ENCODE measurements at places on chromosomes 16 and 17.
A peak's percentile ranks its signal among the peaks of the same experiment; 100 is the strongest.

DNA sequence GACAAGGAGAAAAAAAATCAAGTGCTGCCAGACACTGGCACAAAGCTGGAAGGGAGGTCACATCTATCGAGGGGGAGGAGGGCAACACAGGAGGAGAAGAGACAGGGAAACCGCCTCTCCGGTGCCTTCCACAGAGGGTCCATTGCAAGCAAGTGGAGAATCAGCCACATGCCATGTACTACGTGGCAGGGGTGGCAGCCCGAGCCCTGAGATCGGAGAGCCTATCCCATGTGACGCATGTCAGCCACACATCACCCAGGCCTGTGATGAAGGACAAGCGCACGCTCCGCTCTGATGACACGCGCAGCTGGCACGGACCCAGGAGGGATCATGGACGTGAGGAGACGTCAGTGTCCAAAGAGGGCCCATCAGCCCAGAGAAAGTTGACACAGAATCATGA, 30.1 kb downstream of the ADCY9 start:
- no peaks in the 10 kb centered on the region for H3K36me3 ChIP-seq
- H3K4me1 ChIP-seq = peaks cover 10% of the 10 kb centered on the region
- ATAC-seq = no peak
- no peak overlapping the region for H3K27ac ChIP-seq

GRCh38 chr17:21196126-21196525, 17.8 kb downstream of the TMEM11 start:
- H3K36me3 ChIP-seq = peaks cover 39% of the 10 kb centered on the region
- peaks cover 14% of the 10 kb centered on the region for H3K4me1 ChIP-seq
- H3K27me3 ChIP-seq = no peaks in the 10 kb centered on the region

DNA sequence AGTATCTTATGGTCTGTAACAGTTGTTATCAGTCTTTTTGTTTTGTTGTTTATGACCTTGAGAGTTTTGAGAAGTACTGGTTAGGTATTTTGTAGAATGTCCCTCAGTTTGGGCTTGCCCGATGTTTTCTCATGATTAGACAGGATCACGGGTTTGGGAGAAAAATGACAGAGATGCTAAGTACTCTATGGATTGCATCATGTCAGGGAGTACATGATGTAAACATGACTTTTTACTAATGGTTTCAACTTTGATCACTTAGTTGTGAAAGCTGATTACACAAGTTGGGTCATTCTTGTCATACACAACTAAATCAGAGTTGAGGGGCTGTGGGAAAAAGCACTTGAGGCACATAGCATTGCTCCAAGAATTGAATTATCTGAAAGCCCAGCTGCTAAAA, 94.7 kb upstream of the SIAH1 start:
- H3K27ac ChIP-seq = no peak overlapping the region
- peak; percentile 9 for ATAC-seq
- H3K4me1 ChIP-seq = no peaks in the 10 kb centered on the region
- peaks cover 7% of the 10 kb centered on the region for H3K27me3 ChIP-seq

DNA sequence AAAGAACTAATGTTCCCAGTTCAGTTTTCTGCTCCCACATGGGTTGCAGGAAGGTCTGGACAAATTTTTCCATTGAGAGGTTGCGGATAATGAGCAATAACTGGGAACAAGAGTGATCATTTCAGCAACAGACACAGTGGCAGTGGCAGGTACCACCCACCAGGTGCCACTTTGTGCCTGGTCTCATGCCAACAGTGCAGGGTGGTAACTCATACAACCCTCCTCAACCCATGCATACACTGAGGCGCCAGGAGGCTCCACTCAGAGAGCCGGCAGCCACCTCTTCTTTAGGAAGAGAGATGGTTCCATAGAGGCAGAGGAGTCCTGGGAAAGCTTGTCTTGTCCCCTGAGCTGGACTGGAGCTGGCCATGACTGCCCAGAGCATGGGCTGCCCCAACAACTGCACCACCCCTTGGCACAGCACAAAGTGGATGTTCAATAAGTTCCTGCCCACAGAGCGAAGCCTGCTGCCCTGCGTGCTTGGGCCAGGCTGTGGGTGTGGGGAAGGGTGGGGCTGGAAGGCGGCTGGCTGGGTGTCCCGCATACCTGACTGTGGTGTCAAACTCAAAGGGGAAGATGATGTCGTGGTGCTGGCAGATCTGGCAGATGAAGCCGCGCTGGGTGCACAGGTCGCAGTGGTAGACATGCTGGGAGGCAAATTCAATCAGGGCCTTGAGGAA, 6.4 kb upstream of the ARHGAP27 start:
- ATAC-seq = no peak
- H3K27ac ChIP-seq = no peak overlapping the region
- no peaks in the 10 kb centered on the region for H3K4me1 ChIP-seq

GRCh38 chr16:21233521-21234150, at the start of gene ANKS4B:
Gene ANKS4B, plus strand, starts transcription at chr16:21233699. Its CDS starts 39 bp downstream, at chr16:21233738.
- ATAC-seq = no peak
- H3K36me3 ChIP-seq = no peaks in the 10 kb centered on the region
- no peak within 1 kb of the TSS for H3K27ac ChIP-seq
- peaks cover 55% of the 10 kb centered on the region for H3K27me3 ChIP-seq

DNA sequence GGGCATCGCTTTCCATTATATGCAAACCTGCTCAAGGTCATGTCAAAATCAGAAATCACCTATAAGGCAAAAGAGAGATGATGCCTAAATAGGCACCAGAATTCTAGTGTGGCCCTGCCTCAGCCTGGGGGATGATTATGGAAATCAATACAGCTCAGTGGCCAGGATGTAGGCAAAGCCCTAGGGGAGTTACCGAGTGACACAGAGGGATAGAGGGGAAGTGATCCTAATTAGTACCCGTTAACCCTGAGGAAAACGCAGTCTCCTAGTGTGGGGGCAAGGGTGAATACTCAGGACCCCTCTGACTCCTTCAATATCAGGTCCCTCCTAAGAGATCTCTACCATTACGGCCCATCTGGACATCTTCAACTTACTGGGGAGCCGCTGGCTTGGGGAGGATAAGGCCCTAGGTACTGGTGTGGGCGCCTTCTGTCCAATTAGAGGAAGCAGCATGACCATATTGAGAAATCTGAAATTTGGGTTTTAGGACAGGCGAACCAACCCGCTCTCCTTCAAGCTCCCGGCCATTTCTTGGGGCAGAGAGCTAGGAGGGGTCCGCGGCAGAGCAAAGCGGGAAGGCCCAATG, 725 bp downstream of the NT5C3B start:
- ATAC-seq = peak; percentile 57
- peak overlapping the region; percentile 77 for H3K27ac ChIP-seq
- H3K27me3 ChIP-seq = no peaks in the 10 kb centered on the region
- H3K36me3 ChIP-seq = peaks cover 41% of the 10 kb centered on the region

- H3K27ac ChIP-seq = peak overlapping the region; percentile 93
- no peaks in the 10 kb centered on the region for H3K27me3 ChIP-seq
- H3K36me3 ChIP-seq = peaks cover 100% of the 10 kb centered on the region
- peaks cover 33% of the 10 kb centered on the region for H3K4me1 ChIP-seq
Observed at GRCh38 chr17:7574176-7574953, 5.1 kb upstream of the CD68 start.

DNA sequence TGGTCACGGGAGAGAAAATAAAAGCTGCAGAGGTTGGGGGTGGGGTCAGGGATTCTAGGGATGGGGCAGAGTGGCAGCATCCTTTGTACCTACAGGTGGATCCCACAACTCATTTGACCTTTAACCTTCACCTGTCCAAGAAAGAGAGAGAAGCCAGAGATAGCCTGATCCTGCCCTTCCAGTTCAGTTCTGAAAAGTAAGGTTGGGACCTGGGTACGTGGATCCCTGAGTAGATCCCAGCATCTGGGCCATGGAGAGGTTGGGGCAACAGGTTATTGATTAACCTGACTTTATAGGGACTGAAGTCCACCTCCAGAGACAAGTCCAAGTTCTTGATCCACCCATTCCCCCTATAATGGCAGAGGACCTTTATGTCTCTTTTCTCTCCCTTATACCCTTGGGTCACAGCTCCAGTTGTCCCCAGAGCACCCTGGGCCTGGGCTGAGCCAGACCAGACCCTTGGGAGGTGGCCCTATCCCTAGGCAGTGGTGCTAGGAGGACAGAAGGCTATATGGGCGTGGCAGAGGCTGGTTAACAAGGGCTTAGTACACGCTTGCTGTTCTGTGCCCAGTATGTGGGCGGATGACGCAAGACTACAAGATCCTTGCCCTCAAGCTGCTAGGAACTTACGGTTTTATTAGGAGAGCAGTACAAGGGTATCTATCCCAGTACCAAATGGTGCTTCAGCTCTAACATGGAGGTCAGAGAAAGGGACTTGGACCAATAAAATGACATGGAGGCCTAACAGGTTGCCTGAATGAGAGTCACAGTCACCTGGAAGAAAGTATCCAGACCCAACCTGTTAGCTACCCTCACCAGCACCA, 3.3 kb downstream of the CLDN7 start:
- no peak overlapping the region for H3K4me3 ChIP-seq
- peaks cover 10% of the 10 kb centered on the region for H3K4me1 ChIP-seq
- H3K27ac ChIP-seq = no peak overlapping the region
- peaks cover 63% of the 10 kb centered on the region for H3K36me3 ChIP-seq
- H3K27me3 ChIP-seq = peaks cover 11% of the 10 kb centered on the region

Measured in activated T-helper 17 cell treated with anti-CD3 and anti-CD28 coated beads, Interleukin-2, amount 50 U/mL, for 72 hours (primary cell).